Mesothelial cell of epicardium (in vitro differentiated cells): ENCODE measurements at places on chromosomes 5 and 9. TPM values are rescaled to one million over a fixed set of nuclear protein-coding genes. Genes with fewer than 3 reads are reported as not detected.

The SPATA31E1 gene
- total RNA-seq, result 0.09 TPM in 1 of 3 replicates, not detected in the others

The IL13 gene
- total RNA-seq, result 0.33 to 0.78 TPM (median 0.50 TPM) in 3 replicates

DNA sequence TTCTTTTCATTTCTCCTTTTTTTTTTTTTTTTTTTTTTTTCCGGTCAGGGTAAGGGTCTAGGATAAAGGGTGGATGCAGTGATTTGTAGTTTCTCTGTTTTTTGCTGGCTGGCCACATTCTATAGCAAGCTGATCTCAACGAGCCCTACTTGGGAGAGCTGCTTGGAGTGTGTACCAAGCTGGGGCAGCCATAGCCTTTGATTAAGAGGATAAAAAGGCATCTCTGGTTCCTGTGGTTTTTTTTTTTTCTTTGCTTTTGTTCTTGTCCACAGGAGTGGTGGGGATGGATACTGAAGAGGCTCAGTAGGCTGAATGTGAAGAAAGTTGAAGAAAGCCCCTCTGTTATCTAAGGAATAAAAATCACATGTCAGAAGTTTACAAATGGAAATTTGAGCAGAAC is 955.3 kb upstream of the WWC1 start:
- DNase-seq, result no peak

DNA sequence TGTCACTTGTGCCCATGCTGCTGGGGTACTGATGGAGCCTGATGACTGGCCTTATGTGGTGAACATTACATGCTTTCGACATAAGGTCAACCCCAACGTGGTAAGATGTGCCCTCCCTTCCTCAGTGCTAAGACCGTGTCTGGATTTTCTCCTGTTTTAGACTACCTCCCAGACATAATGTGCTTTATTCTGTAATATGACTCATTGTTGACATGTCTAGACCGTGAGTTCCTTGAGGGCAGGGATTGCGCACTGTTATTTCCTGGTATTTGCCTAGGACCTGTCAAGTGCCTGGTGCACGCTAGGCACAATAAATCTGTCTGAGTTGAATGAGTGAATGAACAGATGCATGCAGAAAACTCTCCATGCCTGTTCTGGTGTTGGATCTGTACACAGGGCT is 346.0 kb downstream of the KDM4C start:
- DNase-seq, result no peak

GRCh38 chr5:34857161-34857560 is 18.2 kb downstream of the TTC23L start:
- no peak for DNase-seq

The FOXI1 gene
- not detected in 3 replicates for total RNA-seq

DNA sequence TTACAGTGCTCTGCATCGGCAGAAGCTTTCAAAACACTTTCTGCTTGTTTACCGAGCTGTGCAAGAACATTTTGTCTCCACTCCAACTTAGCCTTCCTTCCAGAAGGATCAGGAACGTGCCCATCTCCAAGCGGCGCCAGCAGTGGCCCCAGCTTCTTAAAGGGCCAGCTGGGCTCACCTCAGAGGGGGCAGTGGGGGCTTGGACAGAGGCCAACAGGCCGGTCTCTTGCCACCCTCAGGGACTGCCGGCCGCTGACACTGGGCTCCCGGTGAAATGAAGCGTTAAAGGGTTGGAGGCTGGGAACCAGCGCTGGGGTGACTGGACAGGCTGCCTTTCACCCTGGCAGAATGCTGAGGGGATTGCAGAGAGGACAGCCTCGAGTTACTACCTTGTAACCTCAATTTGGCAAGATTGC is 67.0 kb upstream of the RNU6ATAC start:
- no peak for DNase-seq

DNA sequence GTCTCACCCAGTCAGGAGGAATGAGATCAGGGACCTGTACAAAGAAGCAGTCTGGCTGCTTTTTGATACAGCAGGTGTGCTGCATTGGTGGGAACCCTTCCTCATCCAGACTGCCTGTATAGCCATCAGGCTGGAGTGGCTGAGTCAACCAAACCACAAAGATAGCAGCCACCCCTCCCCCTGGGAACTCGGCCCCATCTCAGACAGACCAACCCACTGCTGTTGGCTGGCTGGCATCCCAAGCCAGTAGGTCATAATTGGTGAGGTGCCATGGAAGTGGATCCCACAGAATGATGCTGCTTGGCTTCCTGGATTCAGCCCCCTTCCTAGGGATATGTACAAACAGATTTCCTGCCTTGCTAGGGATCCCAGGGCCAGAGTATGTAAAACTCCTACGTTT is 60.9 kb downstream of the YTHDC2 start:
- no peak for DNase-seq
